ENCODE measurements at places on chromosomes 2 and 18. TPM values are rescaled to one million over a fixed set of nuclear protein-coding genes. Genes with fewer than 3 reads are reported as not detected.

Gene GNLY
- polyA plus RNA-seq = 0.41 TPM

Gene ITPRIPL1
- 5.1 TPM for polyA plus RNA-seq

DNA sequence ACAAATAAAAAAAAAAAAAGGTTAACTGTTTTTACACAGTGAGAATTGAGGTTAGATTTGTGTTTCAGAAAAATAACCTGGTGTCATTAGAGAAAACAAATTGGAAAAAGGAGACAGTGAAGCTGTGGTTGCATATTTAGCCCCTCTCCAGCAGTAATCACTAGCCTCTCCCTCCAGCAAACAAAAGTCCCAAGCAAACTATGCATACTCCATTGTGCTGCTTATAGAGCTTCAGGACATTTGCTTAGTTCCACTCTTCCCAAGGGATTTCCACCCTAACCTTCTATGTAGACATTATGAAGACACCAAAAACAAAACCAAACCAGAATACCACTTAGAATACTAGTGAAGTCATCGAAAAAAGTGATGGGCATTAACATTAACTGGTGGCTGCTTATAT, 534.2 kb upstream of the CDH2 start:
- no peak for DNase-seq

- DNase-seq = no peak
These were observed 372.6 kb upstream of the VRK2 start for GRCh38 chr2:57674025-57674424.

DNA sequence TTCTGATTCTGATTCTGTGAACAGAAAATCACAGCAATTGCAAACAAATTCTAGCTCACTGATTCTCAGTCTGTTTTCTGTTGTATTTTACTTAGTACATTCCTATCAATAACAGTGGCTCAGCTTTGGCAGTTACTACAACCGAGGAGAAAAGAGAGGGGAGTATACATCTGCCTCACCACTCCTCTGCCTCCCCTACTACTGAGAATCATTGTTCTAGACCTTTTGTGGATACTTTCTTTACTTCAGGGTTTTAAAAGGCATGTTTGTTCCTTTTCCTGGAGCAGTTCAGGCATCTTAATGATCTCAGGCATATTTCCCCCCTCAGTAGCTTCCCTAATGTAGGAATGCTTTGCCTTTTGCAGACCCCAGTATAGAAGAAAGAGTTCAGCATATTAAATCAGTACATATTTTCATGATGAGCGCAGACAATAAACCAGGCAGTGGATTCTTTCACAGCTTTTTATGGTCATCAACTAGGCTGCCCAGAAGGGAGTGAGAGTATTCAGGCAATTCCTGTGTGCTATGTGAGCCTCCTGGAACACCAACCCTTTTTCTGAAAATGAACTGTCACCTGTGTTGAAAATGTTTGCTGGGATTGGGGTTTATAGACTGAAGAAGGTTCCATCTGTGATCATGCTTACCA, 10.3 kb downstream of the STAMBP start:
- DNase-seq = no peak
